ENCODE measurements at places on chromosomes 5 and 9. TPM values are rescaled to one million over a fixed set of nuclear protein-coding genes. Genes with fewer than 3 reads are reported as not detected.

DNA sequence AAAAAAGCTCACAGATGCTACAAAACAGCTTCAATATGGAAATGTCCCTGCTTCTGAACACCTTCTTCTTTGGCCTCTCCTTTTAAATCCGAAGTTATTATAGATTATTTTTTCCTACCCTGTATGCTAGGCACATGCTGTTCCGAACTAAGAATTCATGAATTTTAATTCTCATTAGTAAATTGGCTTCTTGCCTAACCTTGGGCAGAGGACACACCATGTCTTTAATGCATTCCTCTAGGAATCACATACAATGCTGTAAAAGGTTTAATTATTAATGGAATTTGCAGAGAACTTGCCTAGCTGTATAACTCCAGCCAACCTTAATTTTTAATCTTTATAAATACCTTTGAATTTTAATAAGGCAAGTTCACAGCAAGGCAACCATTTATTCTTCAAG, 234.4 kb downstream of the NTRK2 start:
- no peak overlapping the region for H3K4me3 ChIP-seq
- no peaks in the 10 kb centered on the region for H3K4me1 ChIP-seq
- no peak for DNase-seq

DNA sequence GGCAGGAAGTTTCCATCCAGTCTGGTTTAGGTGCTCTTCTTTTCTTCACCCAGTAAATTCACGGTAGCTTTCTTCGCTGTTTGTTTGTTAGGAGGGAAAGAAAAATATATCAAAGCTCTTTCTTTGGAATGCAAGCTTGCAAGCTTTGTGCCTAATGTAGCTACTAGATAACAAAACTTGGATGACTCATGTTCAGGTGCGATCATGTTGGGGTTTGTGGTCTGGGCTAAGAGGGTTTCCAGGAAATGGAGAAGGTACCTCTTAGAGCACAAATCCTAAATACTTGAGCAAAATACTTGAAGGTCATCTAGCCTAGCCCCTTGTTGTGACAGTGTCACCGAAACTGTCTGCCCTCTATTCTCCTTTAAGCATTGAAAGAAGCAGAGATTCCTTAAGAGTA, 17.7 kb downstream of the SRP19 start:
- no peaks in the 10 kb centered on the region for H3K27me3 ChIP-seq
- H3K36me3 ChIP-seq: peaks cover 30% of the 10 kb centered on the region
- no peak overlapping the region for H3K27ac ChIP-seq
- no peaks in the 10 kb centered on the region for H3K4me1 ChIP-seq
- no peak overlapping the region for H3K4me3 ChIP-seq

The SLC1A1 gene
- total RNA-seq: not detected

DNA sequence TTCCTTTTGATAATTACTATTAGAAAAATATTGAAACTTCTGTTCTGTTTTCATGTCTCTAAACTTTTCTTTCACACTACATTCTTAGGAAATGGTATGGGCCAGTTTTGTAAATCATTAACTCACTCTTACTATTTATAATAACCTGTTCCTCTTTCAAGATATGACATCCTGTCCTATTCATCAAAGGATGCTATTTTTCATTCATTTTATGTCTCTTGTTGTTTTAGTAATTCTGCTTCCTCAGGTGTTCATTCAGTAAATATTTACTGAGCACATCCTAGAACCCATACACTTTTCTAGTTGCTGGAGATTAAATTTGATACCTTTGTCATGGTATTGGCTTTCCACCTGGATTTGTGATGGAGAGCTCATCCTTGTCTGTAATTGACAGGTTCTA, 58.0 kb downstream of the GDA start:
- H3K27me3 ChIP-seq: no peaks in the 10 kb centered on the region
- no peak overlapping the region for H3K27ac ChIP-seq

The TMC1 gene
- total RNA-seq: not detected

DNA sequence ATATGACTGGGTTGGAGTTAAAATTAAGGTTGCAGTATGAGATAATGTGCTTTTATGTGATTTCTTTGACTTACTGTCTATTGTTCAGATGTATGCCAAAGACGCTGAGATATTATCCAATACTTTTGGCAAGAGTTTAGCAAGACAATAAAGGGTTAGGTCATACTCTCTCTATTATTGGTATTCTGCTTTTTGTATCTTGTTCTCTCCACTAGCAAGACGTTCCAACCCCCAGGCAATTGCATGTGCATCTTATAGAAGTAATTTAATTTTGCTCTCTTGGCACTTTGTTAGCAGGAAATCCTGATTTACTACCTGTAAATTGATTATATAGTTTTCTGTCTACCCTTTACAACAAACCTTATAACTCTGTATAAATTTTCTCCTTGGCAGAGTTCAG, 1093.6 kb downstream of the CDH9 start:
- H3K27me3 ChIP-seq: no peaks in the 10 kb centered on the region
- H3K36me3 ChIP-seq: no peaks in the 10 kb centered on the region
- H3K27ac ChIP-seq: no peak overlapping the region
- H3K4me1 ChIP-seq: peaks cover 2% of the 10 kb centered on the region
- H3K4me3 ChIP-seq: no peak overlapping the region
- no peak for DNase-seq

GRCh38 chr9:133238272-133238850, 29.3 kb upstream of the OBP2B start:
- peak overlapping the region; percentile 35 for H3K4me3 ChIP-seq
- H3K27ac ChIP-seq: no peak overlapping the region
- no peaks in the 10 kb centered on the region for H3K27me3 ChIP-seq

DNA sequence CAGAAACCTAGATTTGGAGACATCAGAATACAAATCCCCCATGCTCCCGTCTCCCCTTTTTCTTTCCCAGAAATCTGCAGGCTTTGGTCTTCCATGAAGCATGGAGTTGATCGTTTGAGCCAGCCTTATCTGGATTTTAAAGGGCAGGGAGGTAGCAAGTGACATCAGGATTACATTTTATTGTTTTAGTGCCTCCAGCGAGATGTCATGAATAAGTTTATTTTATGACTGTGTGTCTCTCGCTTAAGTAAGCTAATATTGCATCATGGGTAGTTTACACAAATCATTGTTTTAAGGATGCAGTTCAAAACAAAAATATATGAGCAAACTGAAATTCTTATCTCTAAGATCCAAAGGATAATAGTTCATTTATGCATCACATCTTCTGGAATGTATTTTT, 50.7 kb upstream of the TNFSF8 start:
- no peak overlapping the region for H3K4me3 ChIP-seq
- no peaks in the 10 kb centered on the region for H3K4me1 ChIP-seq
- H3K27ac ChIP-seq: no peak overlapping the region
- H3K27me3 ChIP-seq: no peaks in the 10 kb centered on the region

GRCh38 chr5:108386345-108387061, 4.6 kb upstream of the FBXL17 start:
- no peak overlapping the region for H3K4me3 ChIP-seq
- H3K36me3 ChIP-seq: no peaks in the 10 kb centered on the region
- H3K27ac ChIP-seq: no peak overlapping the region
- H3K27me3 ChIP-seq: no peaks in the 10 kb centered on the region
- no peak for DNase-seq

DNA sequence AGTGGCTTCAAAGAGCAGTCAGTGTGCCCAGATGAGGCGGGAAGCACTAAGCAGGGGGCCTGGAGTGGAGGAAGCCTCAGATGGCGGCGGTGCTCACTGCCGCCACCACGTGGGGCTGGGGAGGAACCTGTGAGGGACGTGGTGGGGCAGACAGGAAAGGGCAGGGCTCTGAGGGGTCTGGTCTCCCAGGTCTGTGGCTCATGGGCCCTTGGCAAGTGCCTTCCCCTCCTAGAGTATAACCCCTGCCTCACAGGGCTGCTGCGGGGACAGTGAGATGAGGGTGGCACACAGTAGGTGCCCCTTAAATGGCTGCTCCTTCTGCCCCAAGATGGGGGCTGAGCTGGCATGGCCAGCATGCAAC, 26.6 kb downstream of the NR5A1 start:
- no peaks in the 10 kb centered on the region for H3K27me3 ChIP-seq
- no peaks in the 10 kb centered on the region for H3K36me3 ChIP-seq
- H3K4me1 ChIP-seq: peaks cover 15% of the 10 kb centered on the region
- peak; percentile 84 for DNase-seq
- no peak overlapping the region for H3K27ac ChIP-seq

DNA sequence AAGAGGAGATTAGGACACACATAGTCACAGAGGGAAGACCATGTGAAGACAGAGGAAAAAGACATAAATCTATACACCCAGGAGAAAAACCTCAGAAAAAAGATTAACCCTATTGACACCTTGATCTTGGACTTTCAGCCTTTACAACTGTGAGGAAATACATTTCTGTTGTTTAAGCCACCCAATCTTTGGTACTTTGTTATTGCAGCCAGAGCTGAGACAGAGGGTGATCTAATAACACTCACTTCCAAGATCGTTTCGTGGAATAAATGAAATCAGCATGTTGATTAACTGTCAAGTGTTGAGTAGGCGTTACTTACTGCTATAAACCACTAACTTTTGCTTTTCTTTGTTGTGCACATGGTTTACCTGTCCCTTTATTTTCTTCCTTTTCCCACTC, 361.2 kb upstream of the RIOK2 start:
- no peaks in the 10 kb centered on the region for H3K27me3 ChIP-seq
- H3K36me3 ChIP-seq: no peaks in the 10 kb centered on the region
- H3K4me1 ChIP-seq: no peaks in the 10 kb centered on the region
- DNase-seq: no peak
- no peak overlapping the region for H3K4me3 ChIP-seq
- no peak overlapping the region for H3K27ac ChIP-seq

DNA sequence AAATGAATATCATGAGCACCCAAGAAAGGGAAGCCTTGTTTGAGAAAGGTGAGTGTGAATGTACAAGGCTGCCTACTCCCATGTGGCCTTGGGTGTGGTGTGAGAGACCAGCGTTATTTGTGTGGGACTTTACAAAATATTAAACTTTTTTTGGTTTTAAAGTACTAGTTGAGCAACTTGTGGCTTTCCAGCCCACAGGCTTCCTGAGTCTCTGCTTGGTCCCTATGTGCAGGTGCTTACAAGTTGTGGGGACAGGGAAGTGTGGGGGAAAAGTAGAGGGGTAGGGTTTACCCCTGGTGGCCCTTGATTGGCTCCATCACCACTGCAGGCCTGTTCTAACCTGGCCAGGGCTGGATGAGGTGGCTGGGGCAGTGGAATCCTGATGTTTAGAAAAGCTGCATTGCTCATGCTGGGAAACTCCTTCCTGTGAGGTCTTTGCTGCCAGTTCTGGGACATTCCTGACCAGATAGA, 19.7 kb downstream of the PTTG1 start:
- no peaks in the 10 kb centered on the region for H3K27me3 ChIP-seq
- DNase-seq: no peak
- no peak overlapping the region for H3K4me3 ChIP-seq
- no peak overlapping the region for H3K27ac ChIP-seq
- H3K4me1 ChIP-seq: peaks cover 18% of the 10 kb centered on the region
- no peaks in the 10 kb centered on the region for H3K36me3 ChIP-seq

GRCh38 chr5:4614088-4614487, 526.0 kb upstream of the ADAMTS16 start:
- DNase-seq: no peak
- no peak overlapping the region for H3K27ac ChIP-seq
- H3K4me1 ChIP-seq: no peaks in the 10 kb centered on the region

The PFN3 gene
- not detected for total RNA-seq

- no peaks in the 10 kb centered on the region for H3K27me3 ChIP-seq
- no peak overlapping the region for H3K4me3 ChIP-seq
- DNase-seq: no peak
Observed at GRCh38 chr5:160173-160510, 31.2 kb upstream of the LRRC14B start.

The KIF4B gene
- total RNA-seq: 0.30 TPM

GRCh38 chr9:79572032-79572607, 355 bp downstream of the TLE4 start:
- peak overlapping the region; percentile 94 for H3K27ac ChIP-seq
- peak; percentile 70 for DNase-seq
- peaks cover 45% of the 10 kb centered on the region for H3K4me1 ChIP-seq
- peak overlapping the region; percentile 70 for H3K4me3 ChIP-seq
- H3K27me3 ChIP-seq: no peaks in the 10 kb centered on the region

DNA sequence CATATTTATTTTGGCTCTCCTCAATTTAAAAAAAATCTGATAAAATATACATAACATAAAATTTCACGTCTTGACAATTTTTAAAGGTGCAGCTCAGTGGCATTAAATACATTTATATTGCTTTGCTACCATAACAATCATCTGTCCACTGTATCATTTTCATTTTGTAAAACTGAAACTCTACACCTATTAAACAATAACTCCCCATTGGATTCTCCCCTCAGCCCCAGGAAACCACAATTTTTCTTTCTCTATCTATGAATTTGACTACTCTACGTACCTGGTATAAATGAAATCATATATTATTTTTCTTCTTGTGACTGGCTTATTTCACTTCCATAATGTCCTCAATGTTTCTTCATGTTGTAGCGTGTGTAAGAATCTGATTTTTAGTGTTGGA, 563.5 kb downstream of the PRR16 start:
- H3K36me3 ChIP-seq: no peaks in the 10 kb centered on the region
- no peak overlapping the region for H3K27ac ChIP-seq
- no peaks in the 10 kb centered on the region for H3K4me1 ChIP-seq
- no peaks in the 10 kb centered on the region for H3K27me3 ChIP-seq

- H3K4me1 ChIP-seq: no peaks in the 10 kb centered on the region
- DNase-seq: no peak
- H3K4me3 ChIP-seq: no peak overlapping the region
- H3K36me3 ChIP-seq: no peaks in the 10 kb centered on the region
Observed at GRCh38 chr5:57117596-57117995, 56.3 kb upstream of the GPBP1 start.

GRCh38 chr5:51479840-51480239, 96.6 kb downstream of the ISL1 start:
- no peaks in the 10 kb centered on the region for H3K27me3 ChIP-seq
- DNase-seq: no peak
- H3K4me3 ChIP-seq: no peak overlapping the region
- no peak overlapping the region for H3K27ac ChIP-seq
- H3K4me1 ChIP-seq: no peaks in the 10 kb centered on the region

The GLDC gene
- total RNA-seq: not detected

The PTPN3 gene
- total RNA-seq: not detected

DNA sequence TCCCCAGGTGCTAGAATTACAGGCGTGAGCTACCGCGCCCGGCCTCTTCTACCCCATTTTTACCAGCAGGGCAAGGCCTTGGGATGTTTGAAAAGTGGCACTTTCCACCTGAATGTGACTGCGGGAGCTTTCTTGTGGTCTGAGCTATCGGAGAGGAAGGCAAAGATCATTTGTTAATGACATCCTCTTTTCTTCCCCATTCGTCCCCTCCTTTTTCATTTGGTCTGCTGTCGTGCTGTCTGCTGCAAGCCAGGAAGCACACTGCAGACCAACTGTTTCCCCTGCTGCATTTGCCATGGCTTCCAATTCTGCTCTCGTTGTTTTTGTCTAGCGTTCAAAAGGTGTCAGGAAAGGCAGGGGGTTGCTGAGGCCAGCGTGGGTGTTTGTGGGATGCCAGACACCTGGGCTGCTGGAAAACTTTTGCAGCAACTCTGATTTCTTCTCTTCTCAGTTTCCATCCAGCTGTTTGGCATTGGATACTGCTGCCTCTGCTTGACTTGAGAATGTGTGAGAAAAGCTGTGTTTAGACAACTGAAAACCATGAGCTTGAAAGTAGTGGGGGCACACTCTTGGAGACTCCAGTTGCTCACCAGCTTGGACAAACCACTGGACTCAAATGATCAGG, 196.4 kb upstream of the MSX2 start:
- H3K36me3 ChIP-seq: no peaks in the 10 kb centered on the region
- no peak overlapping the region for H3K4me3 ChIP-seq
- H3K4me1 ChIP-seq: no peaks in the 10 kb centered on the region
- H3K27ac ChIP-seq: no peak overlapping the region
- no peaks in the 10 kb centered on the region for H3K27me3 ChIP-seq

The CCDC152 gene
- 20.8 TPM for total RNA-seq

Data from Karpas-422 (cell line).